ENCODE measurements at places on chromosomes 11 and 22.

DNA sequence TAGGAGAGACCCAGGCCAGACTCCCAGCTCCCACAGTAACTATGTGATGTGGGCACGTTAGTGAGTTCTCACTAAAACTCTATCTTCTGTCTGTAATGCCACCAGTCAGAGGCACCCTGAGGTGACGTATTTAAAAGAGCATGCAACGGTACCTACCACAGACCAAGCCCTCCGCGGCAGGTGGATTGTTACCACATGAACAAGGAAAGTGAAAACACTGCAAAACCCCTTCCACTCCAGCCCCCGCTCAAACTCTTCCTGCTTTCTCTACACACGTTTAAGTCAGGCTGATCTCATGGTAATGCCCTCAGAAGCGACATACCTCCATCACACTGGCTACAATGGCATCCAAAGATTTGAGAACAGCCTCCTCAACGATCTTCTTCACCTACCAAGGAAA is 36.7 kb downstream of the SERPIND1 start:
- no peak for DNase-seq

DNA sequence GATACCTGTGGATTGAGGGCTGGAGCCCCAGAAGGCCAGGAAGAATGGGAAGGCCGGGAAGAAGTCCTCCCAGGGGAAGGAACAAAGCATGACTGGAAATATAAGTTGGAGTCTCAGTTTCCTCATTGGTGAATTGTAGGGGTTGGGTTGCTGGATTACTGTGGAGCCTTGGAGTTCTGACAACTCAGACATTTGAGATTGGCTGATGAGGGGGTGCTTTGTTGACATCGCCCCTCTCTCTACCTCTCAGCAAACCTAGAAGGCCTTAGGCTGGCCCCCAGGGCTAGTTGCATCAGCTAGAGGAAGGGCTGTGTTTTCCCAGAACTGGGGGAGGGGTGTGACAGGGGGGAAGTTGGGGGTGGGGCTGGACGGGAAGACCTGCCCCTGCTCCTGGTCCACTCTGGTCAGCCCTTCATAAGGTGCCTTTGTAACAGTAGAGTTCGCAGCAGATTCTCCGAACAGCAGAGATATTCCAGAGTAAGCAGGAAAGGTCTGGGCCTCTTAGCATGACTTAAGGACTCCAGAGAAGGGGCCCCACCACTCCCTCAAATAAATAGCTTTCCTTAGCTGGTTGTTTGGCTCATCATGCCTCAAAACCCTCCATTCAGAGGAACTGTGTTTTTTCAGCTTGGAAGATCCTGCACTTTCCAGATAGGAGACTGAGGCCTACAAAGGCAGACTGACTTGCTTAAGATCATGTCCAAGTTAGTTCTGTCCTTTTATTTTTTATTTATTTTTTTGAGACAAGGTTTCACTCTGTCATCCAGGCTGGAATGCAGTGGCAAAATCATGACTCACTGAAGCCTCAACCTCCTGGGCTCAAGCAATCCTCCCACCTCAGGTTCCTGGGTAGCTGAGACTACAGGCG is 12.5 kb upstream of the THRSP start:
- peak; percentile 69 for DNase-seq

- no peak for DNase-seq
Observed at GRCh38 chr11:110631551-110631950, 80.7 kb downstream of the ARHGAP20 start.

DNA sequence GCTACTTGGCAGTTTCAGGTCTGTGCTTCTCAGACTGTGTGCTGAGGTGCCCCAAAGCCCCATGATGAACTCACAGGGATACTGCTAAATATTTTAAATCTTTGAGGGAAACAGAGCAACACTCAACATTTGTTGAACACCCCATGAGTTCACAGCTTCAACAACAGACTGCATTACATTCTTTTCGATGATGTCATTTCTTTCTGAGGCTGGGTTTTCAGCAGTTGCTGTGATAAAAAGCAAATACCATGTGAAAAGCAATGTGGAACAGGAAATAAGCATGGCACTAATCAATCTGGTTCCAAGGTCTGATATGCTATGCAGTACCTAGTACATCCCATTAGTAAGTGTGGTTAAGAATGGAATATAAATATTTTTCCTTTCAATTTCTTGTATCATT is 82.7 kb downstream of the RPL27A start:
- peak; percentile 44 for DNase-seq

DNA sequence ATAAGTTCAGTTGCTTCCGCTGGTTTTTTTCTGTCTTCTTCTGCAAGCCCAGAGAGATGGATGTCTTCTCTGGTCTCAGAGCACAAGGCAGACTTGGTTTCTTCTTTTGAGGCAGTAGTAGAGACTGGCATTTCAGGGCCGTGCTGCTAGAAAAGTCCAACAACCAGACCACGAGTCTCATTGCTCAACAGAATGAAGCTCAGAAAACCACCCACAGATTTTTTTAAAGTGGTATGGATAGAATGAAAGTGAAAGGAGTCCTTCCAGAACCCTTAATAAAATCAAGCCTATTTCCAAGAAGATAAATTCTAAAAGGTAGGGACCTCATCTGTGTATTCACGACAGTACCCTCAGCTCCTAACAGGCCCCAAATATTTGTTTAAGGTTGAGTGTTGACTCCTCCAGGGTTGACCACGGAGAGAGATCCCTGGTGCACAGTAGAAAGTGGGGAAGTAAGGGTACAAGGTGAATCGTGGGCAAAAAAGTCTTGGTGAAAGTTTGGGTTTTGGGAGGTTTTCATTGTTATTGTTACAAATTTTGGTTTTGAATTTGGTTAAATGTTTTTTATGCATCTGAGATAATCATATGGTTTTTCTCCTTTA is 43.6 kb upstream of the DDX6 start:
- DNase-seq: peak; percentile 17

GRCh38 chr22:29907753-29908515 is 25.0 kb downstream of the MTMR3 start:
- DNase-seq: peak; percentile 66

GRCh38 chr11:61534025-61534932 is 25.7 kb downstream of the LRRC10B start:
- no peak for DNase-seq

DNA sequence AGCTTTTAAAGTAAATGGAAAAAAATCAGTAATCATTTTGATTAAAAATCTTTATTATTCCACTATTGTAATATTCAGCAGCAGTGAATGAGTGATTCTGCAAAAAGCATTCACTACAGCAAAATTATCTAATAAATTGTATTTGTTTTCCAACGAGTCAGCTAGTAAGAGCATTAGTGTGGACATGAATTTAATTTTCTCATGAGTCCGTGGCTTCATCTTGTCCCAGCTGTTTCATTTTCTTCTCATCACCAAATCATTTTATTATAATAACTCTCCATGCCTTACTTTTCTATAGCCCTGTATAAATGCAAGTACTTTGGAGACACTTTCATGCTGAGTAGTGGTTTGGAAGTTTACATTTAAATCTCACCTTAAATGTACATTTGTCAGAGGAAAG is 66.2 kb downstream of the FANCF start:
- no peak for DNase-seq

- no peak for DNase-seq
Observed at GRCh38 chr11:123525097-123525496, 95.0 kb downstream of the GRAMD1B start.

DNA sequence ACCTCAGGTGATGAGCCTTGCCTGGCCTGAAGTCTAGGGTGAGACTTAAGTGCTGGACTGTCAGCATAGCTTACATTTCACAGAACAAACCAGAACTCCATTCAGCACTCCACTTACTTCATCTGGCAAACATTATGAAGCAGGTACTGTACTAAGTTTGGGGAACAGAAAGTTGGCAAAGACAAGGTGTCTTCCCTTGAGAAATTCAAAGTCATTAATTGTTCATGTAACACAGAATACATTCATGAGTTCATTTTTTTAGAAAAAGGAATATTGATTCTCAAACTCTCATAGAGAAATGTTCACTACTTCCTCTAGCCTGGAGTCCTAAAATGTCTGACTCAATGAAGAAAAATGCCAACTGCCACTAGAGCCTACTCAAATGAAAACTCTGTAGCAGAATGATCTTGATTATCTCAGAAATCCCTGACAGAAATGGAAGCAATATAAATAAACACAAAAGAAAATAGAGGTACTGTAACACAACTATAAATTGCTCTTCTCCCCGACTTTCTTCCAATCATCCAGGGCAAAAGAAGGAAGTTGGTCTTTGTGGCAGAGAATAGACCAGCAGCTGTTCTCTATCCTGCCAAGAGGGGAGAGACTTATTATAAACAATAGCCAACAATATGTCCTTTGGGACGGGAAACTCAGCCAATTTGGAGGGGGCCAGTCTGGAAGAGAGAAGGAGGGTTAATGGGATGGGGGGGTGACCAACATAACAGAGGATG is 129.2 kb upstream of the MTMR2 start:
- DNase-seq: no peak

DNA sequence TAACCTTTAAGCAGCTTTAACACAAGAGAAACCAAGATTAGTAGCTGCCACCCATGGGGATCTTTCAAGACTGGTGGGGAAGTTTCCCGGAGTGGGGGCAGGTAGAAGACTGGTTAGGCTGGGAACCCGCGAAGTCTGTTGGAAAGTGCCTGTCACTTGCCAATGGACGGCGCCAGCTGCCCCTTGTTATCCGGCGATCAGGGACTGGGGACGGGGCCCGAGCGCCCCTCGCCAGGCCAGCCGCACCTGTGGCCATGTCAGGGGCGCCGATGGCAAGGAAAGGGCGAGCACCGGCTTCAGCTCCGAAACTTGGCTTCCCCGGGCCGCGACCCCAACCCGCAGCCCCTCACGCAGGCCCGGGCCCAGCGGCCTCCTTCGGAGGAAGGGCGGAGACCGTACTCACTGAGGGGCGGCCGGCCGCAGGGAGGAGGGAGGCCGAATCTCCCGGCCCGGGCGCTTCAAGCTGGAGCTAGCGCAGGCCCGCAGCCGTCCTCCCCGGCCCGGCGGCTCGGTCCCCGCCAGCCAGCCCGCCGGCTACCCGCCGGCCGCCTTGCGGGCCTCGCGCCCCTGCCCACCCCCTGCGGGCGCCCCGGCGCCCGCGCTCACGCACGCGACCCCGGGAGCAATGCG is 539 bp downstream of the EIF4ENIF1 start:
- DNase-seq: peak; percentile 45

DNA sequence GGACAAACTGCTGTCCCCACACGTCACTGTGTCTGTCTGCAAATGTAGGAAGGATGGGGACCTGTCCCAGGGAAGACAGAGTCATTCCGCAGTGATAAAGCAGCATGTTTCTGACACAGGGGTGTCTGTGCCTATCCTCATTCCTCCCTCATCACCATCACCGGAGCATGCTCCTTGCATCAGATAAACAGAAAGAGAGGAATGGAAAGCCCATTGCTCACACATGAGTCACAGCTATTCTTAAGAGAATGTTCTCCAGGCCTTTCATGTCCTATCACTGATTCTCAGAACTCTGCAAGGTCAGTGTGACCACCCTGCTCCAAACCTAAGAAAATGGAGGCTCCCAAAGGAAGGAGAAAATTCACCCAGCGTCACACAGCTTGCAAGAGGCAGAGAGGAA is 38.9 kb downstream of the ZNF195 start:
- DNase-seq: peak; percentile 65
